ENCODE measurements at places on chromosomes 5 and 9.

- DNase-seq = no peak
These were observed 22.8 kb upstream of the ANKRD18A start for GRCh38 chr9:38642951-38643814.

DNA sequence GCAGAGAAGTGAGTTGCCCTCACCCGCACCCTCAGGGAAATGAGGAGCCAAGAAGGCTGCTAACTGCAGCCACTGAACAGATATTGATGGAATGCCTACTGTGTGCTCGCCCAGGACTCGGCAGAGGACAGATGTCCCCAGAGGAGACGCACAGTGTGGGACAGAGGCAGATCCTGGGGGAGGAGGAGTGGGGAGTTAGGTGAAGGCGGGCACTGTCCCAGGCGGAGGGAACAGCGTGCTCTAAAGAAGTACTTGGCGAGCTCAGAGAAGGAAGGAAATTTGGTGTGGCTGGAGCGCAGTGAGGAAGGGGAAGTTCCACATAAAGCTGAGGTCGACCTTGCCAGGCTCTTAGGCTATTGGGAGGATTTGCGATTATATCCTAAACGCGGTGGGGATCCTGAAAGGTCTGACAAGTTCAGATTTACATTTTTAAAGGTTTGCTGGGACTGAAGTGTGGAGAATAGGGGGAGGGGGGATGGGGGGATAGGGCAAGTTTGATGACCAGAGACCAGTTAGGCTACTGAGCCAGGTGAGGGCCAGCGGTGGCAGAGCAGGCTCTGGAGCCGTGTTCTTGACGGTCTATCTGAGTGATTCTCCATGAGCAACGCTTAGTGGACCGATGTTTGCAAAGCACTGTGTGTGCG lies 23.6 kb upstream of the CERCAM start:
- DNase-seq = no peak

GRCh38 chr5:150829744-150830143 lies 16.6 kb upstream of the IRGM start:
- DNase-seq = no peak

GRCh38 chr5:123598028-123598689 lies 86.2 kb downstream of the CSNK1G3 start:
- DNase-seq = no peak

DNA sequence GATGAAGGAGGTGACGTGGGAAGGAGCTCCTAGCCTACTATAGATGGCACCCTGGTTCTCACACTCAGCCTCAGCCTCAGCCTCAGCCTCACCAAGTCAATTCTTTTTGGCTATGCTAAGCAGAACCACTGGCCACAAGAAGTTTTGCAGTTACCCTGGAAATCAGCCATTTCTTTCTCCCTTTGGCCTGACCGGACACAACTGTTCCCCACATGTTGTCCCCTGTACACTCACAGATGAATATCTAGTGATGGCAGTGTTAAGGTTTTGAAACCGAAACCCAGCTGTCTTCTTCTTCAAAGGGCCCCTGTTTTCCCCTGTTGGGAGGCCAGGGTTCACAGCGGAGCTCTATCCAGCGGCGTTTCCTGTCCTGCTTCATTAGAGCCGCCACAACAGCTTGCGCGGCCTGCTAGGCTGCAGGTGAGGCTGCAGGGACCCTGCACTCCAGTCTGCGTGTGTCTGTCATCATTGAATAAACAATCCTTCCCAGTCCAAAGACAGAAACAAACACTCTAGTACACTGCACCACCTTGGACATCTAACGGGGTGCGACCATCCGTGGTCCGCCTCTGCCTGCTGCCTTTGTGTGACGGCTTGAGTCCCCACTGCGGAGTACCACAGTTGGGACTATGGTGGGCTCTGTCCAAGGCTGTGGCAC lies 250.5 kb downstream of the DENND1A start:
- DNase-seq = no peak

DNA sequence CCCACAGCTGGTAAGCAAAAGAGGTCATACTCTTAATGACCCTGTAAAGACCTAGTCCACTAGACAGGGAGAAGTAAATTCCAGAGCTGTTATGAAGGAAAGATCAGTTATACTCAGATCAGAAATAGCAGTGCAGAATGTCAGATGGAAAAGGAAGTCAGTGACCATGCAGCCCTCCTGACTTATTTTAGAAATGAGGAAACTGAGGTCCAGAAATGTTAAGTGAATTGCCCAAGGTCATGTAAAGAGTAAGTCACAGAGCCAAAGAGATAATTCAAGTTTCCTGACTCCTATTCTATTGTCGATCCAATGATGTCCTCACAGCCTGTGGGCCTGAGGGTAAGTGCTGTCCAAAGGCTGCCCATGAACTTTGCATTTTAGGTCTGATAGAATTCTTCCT lies 214.9 kb upstream of the IL12B start:
- DNase-seq = no peak

DNA sequence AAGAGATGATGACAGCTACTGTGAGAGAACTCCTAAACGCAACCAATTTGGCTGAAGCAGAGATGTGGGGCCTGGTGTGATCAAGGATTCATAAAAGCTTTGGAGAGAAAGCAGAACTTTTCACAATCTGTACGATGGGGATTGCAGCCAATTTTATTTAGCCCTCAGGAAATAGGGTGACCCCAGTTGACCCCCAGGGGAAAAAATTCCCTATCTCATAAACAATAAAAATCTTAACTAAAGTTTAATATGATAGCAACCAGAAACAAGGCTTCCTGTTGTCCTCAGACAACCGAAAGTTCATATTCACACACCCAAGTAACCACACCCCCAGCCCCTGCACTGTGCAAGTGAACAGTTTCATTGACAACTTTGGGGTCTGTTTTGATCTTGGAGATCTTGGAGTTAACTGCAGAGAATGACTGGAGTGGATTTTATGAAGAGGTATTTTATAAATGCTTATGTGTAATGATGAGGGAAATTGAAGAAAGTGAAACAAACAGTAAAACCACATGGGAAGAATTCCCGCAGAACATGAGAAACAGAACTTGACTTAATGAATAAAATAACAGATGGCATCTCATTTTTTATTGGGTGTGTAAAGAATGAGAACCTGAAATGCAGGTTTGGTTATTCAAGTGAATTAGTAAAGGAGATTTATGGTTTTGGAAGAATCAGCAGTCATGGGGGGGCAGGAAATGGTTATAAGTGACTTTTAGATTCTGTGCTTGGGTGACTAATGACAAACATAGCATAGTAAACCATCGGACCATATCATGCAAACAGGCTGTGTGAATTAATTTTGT lies 94.5 kb downstream of the PDE4D start:
- no peak for DNase-seq

GRCh38 chr5:154373729-154374179 lies 72.0 kb upstream of the SAP30L start:
- DNase-seq = no peak

- no peak for DNase-seq
These were observed 378 bp downstream of the DROSHA start for GRCh38 chr5:31531543-31531887.

GRCh38 chr9:21804331-21804730 lies 1.9 kb downstream of the MTAP start:
- no peak for DNase-seq

DNA sequence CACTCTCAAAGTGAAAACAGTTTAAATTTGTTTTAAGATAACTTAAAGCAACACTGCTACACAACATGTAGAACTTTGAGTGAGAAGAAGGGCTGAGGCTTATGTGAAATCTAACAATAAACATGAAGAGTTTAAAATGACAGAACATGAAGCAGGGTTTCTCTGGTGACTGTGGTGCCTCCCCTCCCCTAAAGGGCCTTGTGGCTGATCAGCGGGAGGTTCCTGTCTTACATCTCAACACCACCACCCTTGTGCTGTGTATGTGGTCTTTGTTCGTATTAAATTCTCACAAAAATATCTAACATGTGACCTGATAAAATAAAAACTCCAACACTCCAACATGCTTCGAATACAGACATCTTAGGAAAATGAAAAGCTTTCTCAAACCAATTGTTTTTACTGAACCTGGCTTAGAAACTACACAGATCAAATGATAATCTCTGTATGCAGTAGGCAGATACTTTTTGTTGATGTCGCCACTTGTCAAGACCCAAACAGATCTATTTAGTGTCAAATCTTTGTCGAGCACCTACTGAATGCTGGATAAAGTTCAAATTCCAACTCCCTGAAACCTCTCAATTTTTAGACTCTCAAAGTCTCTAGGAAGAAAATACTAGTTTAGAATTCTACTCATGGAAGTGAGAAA lies 9.9 kb upstream of the IQGAP2 start:
- DNase-seq = no peak

- no peak for DNase-seq
These were observed 80.7 kb upstream of the TNFAIP8 start for GRCh38 chr5:119275146-119275545.

- DNase-seq = no peak
These were observed 99.3 kb downstream of the ACTBL2 start for GRCh38 chr5:57383093-57383861.

GRCh38 chr5:173729079-173729765 lies 112.8 kb upstream of the BOD1 start:
- DNase-seq = no peak

GRCh38 chr9:78236551-78236910 lies 656 bp downstream of the CEP78 start:
- DNase-seq = no peak

- DNase-seq = no peak
These were observed 141.4 kb upstream of the PIK3R1 start for GRCh38 chr5:68074048-68074632.

GRCh38 chr5:142015781-142016533 lies 3.1 kb upstream of the GNPDA1 start:
- no peak for DNase-seq

GRCh38 chr5:42989190-42989589 lies 50.9 kb downstream of the ANXA2R start:
- no peak for DNase-seq

DNA sequence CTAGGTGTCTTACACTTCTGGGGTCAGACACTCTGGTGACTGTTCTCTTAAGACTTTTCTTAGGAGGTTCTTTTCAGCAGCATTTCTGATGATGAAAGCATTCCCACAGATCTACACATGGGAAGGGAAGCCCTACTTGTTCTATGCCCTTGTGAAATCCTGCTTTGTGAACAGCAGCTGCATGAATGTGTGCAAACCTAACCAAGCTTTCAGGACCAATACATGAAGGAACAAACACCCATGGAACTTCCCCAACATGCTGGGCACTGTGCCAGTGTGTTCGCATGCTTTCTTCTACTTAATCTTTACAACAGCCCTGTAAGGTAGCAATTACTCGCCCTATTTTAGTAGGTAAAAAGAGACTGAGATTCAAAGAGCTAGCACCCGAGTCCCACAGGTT lies 439.9 kb upstream of the KLF4 start:
- DNase-seq = no peak

DNA sequence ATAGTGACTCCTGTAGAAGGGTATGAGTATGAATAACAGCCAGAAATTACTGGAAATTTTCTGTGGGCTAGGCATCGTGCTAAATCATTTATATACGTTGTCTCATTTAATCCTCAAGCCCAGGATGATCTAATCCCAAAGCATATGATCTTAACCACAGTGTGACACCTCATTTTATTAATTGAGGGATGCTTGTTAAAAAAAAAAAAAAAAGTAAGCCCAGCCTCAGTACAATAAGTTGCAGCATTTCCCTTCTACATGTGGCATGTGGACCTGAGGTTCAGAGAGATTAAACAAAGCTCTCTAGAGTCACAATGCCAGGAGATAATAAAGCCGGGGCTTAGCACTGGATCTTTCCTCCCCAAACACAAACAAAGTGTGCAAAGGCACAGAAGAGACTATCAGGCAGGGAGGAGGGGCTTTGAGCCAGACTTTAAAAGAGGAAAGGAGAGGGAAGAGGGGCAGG lies 49.5 kb downstream of the KLF4 start:
- DNase-seq = no peak

- DNase-seq = no peak
These were observed 154.3 kb downstream of the C5orf15 start for GRCh38 chr5:133814152-133814551.

DNA sequence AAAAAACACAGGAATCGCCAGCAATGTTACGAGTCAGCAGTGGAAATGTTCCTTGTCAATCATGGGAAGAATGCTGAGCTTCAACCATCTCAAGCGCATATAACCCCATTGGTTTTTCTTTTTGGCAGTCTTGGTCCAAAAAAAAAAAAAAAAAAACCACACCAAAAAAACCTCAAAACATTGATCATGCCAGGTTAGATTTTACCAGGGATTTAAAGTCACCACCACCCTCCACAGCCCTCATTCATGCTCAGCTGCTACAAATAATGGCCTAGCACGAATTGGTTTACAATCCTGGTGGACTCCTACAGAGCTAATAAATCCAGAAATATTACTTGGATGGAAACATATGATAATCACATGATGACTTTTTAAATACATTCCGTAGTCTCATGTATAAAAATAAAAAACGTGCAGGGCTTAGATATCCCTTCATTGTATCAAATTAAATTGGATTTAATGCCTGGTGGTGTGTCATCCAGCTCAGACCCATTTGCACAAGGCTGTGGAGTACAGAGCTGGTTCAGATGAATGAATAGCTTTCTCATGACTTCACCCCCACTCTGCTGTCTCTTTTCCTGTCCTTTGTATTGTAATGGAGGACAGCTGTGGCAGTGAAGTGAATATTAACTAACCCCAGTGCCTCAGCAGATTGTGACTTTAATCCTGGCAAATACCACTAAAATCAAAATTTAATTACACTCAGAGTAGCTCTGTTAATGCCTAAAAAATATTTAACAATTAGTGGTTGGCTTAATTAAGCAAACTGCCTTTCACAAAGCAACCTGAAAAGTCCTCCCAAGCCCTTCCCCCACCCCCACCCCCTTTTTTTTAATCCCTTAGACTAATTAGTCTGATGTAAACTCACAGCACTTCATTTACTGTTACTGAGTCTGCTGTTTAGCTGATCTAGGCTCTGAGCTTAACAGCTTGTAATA lies 626.5 kb upstream of the ZNF608 start:
- no peak for DNase-seq

DNA sequence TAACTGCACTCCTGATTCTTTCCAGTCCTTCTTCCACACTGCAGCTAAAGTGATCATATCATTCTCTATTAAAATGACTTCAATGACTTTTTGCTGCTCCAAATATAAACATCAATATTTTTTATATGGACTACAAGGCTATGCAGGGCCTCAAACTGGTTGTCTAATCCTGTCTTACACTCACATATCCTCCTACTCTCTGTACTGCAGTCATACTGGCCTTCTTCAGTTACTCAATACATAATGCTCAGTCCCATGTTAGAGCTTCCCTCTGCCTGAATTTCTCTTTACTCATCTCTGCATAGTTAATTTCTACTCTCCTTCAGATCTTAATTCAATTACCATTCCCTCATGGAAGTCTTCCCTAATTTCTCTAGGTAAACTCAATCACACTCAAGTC lies 3.4 kb downstream of the MEIKIN start:
- DNase-seq = no peak

DNA sequence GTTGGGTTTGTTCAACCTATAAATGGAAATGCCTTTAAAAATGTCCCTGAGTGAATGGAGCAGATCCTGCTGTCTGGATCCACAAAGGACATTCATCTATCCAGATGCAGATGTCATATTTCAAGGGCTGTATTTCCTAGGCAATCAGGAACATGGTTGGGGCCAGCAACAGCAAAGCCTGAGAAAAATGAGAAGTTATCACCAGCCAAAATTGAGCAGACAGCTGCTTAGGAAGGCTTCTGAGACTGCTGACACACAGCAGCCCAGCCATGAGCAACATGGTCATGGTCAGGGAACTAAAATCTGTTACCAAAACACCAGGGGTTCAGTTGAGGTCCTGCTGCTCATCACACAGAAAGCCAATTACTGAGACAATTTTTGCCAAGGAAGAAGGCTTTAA lies 9.2 kb upstream of the IL7R start:
- no peak for DNase-seq

Measured in NCI-H2107 (cell line).